Fibroblast of skin of left quadriceps (primary cell): ENCODE measurements at places on chromosomes 7 and 10.

DNA sequence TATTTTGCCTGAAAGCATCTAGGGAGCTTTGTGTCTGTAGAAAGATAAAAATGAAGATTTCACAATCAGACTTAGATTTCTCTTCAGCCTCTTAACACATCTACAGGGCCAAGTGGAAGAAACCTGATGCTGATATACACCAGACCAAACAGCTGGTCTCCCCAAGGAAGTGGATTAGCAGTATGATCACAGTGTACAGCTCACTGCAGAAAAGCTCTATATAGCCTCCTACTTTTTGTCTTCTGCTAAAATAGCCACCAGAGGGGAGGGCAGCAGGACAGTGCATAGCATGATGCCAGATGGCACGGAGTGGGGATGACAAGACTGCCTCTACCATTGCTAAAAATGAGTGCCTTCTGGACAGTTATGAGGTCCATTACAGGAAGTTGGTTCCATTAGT lies 16.0 kb downstream of the FAM13C start:
- no peak for DNase-seq

- DNase-seq: no peak
Measured at GRCh38 chr10:63030536-63030935, 102.6 kb upstream of the NRBF2 start.

DNA sequence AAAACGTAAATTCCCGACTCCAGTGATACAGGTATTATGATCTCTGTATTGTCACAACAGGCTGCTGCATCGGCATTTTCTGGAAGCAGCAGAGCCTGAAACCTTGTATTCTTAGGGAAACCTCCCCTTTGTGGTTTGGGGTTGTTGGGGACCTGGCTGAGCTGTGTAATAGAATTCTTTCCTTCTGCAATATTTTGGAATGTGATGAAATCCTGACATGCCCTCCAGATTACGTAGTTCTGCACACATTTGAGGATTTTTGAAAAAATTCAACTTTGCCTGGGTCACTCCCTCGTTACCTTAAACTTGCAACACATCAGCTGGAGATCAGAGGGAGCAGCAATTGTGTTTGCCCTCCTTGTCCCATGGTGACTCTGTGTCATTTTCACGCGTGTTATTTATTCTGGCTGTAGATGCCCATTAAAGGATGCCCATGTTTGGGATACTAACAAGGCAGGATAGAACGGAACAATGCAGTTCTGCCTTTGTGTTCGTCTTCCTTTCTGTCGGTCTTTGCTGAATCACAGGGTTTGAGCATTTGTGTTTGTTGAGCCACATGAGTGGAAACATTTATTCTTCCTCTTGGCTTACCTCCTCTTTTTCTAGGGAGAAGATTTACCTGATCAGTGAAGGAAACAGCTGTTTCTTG lies 181.7 kb downstream of the TCF7L2 start:
- DNase-seq: peak; percentile 85

GRCh38 chr7:11988186-11988585 lies 156.2 kb upstream of the THSD7A start:
- no peak for DNase-seq

DNA sequence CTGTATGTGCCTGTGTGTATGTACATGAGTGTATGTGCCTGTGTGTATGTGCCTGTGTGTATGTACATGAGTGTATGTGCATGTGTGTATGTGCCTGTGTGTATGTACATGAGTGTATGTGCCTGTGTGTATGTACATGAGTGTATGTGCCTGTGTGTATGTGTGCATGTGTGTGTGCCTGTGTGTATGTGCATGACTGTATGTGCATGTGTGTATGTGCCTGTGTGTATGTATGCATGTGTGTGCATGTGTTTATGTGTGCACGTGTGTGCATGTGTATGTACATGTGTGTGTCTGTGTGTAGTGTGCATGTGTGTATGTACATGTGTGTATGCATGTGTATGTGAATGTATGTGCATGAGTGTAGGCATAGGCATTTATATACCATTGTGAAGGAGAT lies 274.8 kb downstream of the ADARB2 start:
- no peak for DNase-seq

- no peak for DNase-seq
Measured at GRCh38 chr10:75851580-75852345, 420.3 kb downstream of the LRMDA start.

DNA sequence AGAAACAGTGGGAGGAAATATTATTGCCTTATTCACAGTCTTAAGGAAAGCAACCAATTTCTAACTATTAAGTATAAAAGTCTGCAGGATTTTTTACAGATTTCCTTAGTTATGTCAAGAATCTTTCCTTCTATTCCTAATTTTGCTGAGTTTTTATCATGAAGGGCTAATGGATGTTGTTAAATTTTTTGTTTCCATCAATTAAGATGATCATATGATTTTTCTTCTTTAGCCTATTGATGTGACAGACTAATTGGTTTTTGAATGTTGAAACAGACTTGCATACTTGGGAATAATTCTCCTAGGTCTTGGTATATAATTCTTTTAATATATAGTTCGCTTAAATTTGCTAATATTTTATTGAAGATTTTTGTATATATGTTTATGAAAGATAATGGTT lies 569.1 kb upstream of the KCND2 start:
- DNase-seq: no peak

- peak; percentile 82 for DNase-seq
Measured at GRCh38 chr10:17835688-17836087, 26.5 kb downstream of the MRC1 start.

- DNase-seq: peak; percentile 20
Measured at GRCh38 chr10:112335111-112335867, 38.6 kb upstream of the ACSL5 start.

DNA sequence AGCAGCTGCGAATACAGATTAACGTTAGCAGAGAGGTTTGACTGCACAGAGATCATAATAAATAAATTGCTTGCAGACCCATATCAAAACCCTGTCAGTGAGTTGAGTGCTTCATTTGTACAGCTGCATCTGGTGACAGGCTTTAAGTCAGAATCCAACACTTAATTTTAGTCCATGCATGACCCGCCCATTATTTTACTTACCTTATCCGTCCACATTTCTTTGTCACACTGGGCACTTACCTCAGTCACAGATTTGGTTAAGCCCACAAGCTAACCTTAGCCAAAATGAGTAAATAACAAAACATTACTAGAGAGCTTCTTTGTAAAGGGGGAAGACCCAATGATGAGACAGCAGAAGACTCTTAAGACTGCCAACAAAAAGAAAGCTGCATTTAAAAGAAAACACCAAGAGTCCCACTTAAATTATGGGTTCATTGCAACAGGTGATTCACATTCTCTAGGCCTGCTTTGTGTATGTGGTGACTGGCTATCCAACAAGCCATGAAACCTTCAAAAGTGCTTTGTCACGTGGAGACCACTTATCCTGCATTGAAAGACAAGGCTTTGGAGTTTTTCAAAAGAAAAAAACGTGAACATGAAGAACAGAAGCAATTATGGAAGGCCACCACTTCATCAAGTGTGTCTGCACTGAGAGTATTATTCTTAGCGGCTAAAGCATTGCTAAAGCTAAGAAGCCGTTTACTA lies 32.2 kb downstream of the PHTF2 start:
- no peak for DNase-seq

GRCh38 chr7:50869108-50869725 lies 86.5 kb upstream of the GRB10 start:
- DNase-seq: peak; percentile 28

GRCh38 chr10:63457594-63457993 lies 8.2 kb downstream of the JMJD1C start:
- DNase-seq: no peak

DNA sequence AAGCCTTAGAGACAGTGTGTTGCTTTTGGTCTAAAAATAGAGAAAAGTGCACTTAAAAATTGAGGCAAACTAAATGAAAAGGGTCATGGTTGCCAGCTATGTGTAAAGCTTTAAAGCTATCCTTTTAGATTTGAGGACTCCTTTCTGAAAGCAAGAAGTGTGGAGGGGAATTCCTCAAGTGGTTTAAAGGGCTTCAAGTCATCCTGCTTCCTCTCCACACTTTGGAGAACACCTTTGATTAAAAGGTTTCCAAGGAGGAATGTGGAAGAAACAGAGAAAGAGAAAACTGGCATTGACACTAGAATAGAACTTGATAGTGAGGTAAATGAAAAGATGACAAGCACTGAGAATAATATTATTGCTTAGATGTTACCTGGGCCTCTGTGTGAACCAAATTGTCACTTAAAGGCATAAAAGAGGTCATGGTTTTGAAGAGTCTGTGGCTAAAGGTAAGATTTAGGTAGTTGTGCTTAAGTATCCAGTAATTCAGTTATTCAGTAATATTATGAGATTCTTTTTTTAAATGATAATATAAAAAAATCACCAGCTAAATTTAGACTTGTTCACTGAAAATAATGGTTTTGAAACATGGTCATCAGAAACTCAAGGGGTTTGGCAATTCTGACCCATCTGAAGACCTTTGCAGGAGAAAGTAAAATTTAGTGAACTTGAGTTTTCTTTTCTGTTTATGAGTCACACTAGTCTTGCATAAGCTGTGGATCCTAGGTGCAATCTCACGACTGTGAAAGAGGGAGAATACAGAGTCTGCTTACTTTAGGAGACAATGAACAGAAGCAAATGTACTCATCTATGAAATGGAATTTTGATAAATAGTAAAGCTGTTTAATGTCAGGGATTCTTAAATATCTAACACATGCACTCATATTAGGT lies 466.0 kb downstream of the KIF20B start:
- DNase-seq: peak; percentile 56

- DNase-seq: no peak
Measured at GRCh38 chr7:101087334-101088068, 2.2 kb downstream of the TRIM56 start.

GRCh38 chr7:26399736-26400135 lies 108.1 kb downstream of the SNX10 start:
- DNase-seq: no peak

- no peak for DNase-seq
Measured at GRCh38 chr10:128122931-128123330, 3.3 kb downstream of the MKI67 start.

- DNase-seq: no peak
Measured at GRCh38 chr7:110974441-110974840, 116.5 kb upstream of the LRRN3 start.

- DNase-seq: no peak
Measured at GRCh38 chr7:117071551-117071950, 118.2 kb downstream of the ST7 start.

GRCh38 chr10:35353805-35354204 lies 17.5 kb downstream of the CCNY start:
- no peak for DNase-seq

DNA sequence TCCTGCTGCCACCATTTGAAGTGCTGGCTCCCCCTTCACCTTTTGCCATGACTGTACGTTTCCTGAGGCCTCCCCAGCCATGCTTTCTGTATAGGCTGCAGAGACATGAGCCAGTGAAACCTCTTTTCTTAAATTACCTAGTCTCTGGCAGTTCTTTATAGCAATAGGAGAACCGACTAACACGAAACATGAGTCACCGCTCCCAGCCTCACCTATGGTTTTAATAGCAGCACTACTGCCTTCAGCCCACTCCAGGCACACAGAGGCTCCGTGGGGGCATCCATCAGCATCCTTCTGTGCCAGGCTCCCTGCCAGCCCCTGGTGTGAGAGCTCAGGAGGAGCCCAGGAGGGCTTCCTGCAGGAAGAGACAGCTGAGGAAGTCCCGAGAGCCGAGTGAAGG lies 5.5 kb upstream of the ZNF316 start:
- DNase-seq: no peak

GRCh38 chr7:151489498-151489897 lies 30.2 kb downstream of the RHEB start:
- no peak for DNase-seq

GRCh38 chr10:20247891-20248708 lies 431.9 kb downstream of the PLXDC2 start:
- DNase-seq: no peak

- DNase-seq: no peak
Measured at GRCh38 chr10:90969121-90969534, 48.2 kb upstream of the ANKRD1 start.
